Neural progenitor cell (in vitro differentiated cells): ENCODE measurements at places on chromosomes 1 and 21.

DNA sequence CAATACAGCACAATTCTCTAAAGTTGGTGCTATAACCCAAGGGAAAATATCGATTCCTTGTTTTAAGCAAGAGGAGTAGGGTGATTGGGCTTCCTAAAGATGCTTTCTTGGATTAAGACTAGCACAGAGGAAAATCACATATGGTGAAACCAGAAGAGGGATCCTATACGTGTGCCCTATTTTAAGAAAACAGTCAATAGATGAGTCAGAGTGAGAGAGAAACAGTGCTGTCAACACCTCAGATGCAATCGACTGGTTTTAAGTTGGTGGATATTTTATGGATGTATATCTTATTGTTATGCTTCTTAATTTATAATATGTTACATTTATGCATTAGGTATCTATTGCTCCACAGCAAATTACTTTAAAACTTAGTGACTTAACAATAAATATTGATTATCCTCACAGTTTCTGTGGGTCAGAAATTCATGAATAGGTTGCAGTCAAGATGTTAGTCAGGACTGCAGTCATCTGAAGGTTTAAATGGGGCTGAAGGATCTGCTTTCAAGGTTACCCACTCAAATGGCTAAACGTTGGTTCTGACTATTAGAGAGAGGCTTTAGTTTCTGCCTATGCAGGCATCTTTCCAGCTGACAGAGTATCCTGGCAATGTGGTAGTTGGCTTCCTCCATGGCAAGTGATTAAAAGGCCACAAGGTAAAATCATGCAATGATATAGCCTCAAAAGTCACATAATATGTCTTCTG is 61.6 kb upstream of the DEPDC1 start:
- no peak for DNase-seq

DNA sequence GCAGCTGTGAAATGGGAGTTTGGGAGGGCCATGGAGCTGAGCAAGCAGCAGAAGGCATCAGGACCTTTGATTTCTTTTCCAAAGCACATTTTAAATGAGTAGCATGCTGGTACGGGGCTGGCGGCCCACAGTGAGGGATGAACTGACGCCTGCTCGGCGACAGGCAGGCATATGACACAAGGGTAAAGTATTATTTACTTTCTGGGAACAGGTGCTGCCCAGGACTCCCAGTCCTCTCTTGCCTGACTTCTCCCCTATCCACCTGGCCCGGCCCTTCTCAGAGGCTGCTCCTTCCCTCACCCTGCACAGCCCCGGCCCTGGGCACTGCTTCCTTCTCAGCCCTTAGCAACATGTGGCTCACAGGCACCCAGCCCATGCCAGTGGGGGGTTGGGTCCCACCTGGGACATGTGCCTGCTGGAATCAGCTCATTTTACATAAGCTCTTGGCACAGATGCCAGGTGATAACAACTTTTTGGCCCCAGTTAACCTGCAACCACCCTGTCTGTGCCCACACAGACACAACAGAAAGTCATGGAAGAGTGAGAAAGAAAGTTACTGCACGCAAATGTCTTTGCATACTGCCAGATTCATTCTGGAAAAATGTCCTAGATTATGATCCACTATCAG is 112.3 kb upstream of the GADD45A start:
- no peak for DNase-seq

DNA sequence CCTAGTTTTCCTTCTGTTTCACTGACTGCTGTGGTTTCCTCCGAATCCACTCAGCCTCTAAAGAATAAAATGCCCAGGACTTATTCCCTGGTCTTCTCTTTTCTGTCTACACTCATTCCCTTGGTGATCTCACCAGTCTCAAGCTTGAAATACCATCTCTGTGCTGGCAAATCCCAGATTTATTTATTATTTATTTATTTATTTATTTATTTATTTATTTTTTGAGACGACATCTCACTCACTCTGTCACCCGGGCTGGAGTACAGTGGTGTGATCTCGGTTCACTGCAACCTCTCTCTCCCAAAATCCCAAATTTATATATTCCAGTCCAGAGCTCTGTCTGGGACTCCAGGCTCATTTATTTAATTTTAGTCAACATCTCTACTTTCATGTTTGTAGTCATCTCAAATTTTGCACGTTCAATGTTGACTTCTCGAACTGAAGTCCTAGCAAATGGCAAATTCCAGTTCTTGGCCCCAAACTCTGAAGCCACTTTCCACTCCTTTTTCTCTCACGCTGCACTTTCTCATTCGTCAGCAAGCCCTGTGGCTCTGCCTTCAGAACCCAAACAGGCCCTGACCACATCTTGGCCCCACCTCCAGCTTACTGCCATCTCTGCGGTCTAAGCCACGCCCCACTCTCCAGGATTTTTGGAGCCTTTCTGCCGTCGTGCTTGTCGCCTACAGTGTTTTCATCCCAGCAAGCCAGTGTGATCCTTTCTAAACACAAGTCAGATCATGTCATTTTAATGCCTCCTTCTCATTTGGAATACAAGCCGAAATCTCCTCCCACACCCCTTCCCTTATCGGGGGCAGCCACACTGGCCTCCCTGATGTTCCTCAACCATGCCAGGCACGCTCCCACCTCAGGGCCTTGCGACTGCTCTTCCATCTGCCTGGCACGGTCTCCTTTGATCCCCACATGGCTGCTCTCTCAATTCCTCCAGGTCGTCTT is 14.2 kb upstream of the TENT5B start:
- DNase-seq = peak; percentile 88

- no peak for DNase-seq
These were observed 2.4 kb downstream of the SSBP3 start for GRCh38 chr1:54403808-54404261.

GRCh38 chr1:240306673-240307072 is 215.0 kb downstream of the FMN2 start:
- DNase-seq = no peak

DNA sequence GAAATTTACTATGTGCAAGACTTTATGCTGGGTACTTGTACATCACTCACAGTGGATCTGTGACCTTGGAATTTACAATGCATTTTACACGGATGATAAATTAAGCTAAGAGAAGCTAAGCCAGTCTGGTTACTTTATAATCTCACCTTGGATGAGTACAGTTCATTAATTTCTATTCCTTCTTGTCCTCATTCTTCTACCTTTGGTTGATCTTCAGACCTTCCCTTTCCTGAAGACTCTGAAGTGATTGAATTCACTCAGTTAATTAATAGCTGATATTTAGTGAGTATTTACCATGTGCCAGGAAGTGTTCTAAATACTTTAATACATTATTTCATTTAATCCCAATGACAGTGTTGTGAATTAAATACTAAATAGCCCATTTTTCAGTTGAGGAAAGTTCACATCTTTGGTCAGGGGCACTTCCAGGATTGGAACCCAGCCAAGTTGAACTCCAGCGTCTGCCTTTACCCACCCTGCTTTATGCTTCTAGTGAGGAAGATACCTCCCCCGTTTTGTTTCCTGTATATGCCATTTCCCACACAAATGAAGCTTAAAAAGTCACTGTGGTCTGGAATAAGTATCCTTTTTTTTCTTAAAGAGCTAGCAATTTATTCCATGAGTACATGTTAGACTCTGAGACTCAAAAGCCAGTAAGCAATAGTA is 146.6 kb downstream of the TLR5 start:
- DNase-seq = no peak

GRCh38 chr1:66598670-66599069 is 64.7 kb downstream of the SGIP1 start:
- no peak for DNase-seq

DNA sequence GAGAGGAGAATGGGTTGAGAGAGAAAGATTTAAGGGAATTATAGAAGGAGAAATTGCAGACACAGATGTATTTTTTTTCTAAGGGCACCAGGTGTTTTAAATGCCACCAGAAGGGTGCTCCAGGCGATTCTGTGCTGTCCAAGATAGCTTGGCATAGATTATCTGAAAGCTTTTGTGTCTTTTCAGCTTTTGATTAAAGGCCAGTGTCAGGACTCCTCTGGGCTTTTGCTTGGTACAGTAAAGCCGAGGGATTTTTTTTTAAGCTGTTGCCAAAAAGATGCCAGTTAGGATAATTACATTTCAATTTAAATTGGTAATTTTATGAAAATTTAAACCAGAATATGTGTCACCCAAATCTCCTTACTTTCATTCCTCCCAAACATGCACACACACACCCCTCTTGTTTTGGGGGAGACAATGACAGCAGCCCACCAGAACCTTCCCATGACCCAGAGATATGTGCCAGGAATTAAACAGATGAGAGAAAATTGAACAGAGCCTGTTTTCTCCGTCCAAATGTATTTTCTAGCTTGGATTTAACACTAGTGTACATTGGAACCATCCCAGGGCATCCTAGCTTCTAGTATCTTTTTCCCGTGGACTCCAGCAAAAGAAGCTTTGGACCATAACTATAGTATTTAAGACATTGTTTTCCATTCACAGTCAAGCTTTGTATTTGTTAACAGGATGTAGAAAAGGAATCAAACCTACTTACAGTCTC is 670.7 kb upstream of the CXADR start:
- DNase-seq = no peak

DNA sequence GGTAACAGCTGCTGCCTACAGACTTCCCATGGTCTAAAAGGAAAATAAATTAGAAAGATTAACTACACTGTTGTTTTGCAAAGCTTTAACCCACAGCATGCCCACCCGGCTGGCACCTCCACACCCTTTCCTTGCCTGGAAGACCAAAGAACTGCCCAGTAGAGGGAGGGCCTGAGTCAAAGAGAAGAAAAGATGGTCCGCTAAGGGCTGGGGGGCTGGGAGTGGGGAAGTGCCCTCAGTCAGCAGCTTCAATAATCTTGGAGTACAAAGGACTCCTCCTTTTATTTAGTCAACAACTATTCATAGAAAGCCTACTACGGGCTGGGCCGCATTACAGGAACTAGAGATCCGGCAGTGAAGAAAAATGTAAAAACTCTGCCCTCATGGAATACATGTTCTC is 40.6 kb downstream of the ERI3 start:
- DNase-seq = peak; percentile 26
